ENCODE measurements at places on chromosomes 1 and 21. TPM values are rescaled to one million over a fixed set of nuclear protein-coding genes. Genes with fewer than 3 reads are reported as not detected.

DNA sequence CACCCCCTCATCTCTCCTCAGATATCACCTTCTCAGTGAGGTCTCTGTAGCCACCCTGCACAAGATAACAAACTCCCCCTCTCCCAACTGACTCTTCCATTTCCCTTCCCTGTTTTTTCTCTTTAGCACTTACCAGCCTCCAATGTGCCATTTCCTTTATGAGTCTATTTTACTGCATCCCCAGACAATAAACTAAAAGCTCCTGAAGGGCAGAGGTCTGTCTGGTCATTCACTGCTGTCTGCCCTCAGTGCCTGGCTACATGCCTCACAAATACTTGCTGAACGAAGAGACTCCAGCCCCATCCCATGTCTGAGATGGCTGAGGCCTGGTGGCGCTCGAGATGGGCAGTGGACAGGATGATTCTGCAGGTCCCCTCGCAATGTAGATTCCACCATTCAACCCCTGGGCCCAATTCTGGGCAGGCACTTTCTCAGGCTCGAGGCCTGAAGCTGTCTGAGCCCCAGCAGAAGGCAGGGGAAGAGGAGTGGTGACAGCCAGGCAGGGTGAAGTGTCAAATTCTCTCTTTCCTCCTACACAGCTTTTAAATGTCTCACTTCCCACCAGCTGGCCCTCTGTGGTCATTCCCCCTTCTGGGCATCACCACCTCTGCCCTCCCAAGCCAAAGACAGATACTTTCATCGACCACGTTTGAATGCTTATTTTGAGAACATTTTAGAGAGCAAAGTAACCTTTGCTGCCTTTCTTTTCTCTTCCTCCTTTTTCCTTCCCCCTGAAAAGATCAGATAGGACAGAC, 6.6 kb downstream of the LRRN2 start:
- H3K4me1 ChIP-seq = peaks cover 3% of the 10 kb centered on the region
- no peak overlapping the region for H3K27ac ChIP-seq
- no peak overlapping the region for H3K4me3 ChIP-seq
- H3K36me3 ChIP-seq = no peaks in the 10 kb centered on the region
- DNase-seq = no peak

DNA sequence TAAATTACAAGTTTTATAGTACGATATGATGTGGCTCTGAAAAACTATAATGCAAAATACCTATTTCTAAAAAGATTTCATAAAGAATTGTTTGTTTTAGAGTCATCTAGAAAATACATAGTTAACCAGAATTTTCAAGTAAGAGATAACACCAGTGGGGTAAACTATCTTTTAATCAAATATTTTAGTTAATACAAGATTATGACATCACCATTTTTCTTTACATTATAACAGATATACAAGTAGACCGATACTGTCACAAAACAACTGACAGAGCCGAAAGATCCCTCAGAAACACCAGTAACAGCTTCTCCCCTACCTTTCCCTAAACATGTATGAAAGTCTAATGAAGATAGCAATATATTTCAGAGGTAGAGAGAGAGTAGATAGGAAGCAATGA, 54.2 kb downstream of the EPS15 start:
- DNase-seq = no peak
- no peak overlapping the region for H3K27ac ChIP-seq
- no peak overlapping the region for H3K4me3 ChIP-seq

DNA sequence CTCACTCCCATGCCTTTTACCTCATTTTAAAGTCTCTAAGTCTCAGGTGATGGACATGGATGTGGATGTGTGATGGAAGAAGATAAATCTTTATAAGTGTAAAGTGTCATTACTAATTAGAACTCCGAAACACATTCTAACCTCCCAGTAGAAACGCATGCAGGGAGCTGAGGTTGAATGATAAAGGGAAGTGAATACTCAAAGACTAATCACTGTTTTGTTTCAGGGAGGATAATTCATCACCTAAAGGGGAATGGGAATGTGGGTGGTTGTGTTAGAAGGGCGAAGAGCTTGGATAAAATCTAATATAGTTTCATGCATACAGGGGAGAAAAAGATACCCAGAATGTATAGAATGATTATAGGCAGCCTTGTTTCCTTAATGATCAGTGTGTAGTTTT, 12.5 kb downstream of the NCAM2 start:
- DNase-seq = no peak
- H3K27me3 ChIP-seq = no peaks in the 10 kb centered on the region
- H3K27ac ChIP-seq = no peak overlapping the region
- no peaks in the 10 kb centered on the region for H3K4me1 ChIP-seq

DNA sequence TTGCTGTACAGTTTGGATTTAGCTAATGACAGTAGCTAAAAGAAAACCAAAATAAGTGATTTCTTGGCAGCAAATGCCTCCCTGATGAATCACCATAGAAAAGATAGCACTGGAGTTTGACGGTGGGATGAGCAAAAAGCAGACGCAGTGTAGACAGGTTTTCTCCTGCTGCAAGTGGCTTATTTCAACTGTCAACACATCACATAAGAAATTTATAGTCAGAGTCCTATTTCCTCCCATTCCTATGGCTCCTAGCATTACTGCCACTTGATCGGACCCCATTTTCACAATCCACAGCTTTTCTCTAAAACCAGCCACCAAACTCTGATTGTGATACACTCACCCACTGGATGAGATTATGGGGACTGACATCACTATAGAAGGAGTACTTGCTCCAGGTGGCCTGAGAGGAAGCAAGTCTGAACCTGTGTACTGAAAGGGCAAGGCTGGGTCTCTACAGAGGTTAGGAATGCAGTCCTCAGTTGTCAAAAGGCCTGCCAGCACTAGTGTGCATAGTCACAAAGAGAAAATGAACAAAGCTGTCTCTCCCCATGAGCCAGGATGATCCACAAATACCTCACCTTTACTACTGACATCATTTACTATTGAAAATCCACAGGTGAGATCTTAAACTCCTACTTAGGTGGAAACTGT, 359.8 kb downstream of the LTN1 start:
- no peak overlapping the region for H3K4me3 ChIP-seq
- no peak for DNase-seq
- peaks cover 7% of the 10 kb centered on the region for H3K4me1 ChIP-seq
- H3K36me3 ChIP-seq = no peaks in the 10 kb centered on the region
- H3K27ac ChIP-seq = no peak overlapping the region

DNA sequence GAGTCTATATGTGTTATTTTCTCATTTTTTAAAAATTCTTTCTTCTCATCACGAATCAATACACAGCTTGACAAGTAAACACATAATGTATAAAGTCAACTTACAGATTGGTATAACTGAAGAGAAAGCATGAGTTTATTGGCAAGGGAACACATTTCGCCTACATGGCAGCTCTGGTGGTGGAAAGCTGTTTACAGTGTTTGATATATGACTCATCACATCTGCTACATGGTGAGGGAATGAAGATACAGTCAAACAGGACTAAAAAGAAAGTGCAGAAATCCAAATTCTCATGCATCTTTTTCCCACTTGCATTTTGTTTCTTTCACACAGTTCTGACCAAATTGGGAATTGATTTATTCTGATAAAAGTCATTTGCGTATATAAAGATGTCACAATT, 122.2 kb upstream of the ADGRL4 start:
- H3K27ac ChIP-seq = no peak overlapping the region
- H3K36me3 ChIP-seq = no peaks in the 10 kb centered on the region
- H3K4me3 ChIP-seq = no peak overlapping the region
- no peaks in the 10 kb centered on the region for H3K4me1 ChIP-seq
- no peak for DNase-seq

- H3K4me1 ChIP-seq = no peaks in the 10 kb centered on the region
- H3K36me3 ChIP-seq = no peaks in the 10 kb centered on the region
- no peaks in the 10 kb centered on the region for H3K27me3 ChIP-seq
- H3K27ac ChIP-seq = no peak overlapping the region
Observed at GRCh38 chr1:5662086-5662743, 330.0 kb downstream of the NPHP4 start.

GRCh38 chr1:201475915-201476669, 7.1 kb upstream of the PHLDA3 start:
- no peaks in the 10 kb centered on the region for H3K27me3 ChIP-seq
- no peaks in the 10 kb centered on the region for H3K36me3 ChIP-seq
- H3K4me3 ChIP-seq = no peak overlapping the region
- peaks cover 13% of the 10 kb centered on the region for H3K4me1 ChIP-seq

The SPRR1B gene
- not detected for total RNA-seq

The TFF3 gene
- 5.9 TPM for total RNA-seq

The PTPRF gene
- total RNA-seq = 201 TPM

The ZFP69B gene
- total RNA-seq = not detected

The VWA5B1 gene
- total RNA-seq = 0.14 TPM

Data from upper lobe of left lung (tissue), 6 donors.